Hematopoietic multipotent progenitor cell treated with erythropoietin and hydrocortisone succinate and interleukin-3 and kit ligand, for 17 days (in vitro differentiated cells): ENCODE measurements at places on chromosomes 11 and 22.

DNA sequence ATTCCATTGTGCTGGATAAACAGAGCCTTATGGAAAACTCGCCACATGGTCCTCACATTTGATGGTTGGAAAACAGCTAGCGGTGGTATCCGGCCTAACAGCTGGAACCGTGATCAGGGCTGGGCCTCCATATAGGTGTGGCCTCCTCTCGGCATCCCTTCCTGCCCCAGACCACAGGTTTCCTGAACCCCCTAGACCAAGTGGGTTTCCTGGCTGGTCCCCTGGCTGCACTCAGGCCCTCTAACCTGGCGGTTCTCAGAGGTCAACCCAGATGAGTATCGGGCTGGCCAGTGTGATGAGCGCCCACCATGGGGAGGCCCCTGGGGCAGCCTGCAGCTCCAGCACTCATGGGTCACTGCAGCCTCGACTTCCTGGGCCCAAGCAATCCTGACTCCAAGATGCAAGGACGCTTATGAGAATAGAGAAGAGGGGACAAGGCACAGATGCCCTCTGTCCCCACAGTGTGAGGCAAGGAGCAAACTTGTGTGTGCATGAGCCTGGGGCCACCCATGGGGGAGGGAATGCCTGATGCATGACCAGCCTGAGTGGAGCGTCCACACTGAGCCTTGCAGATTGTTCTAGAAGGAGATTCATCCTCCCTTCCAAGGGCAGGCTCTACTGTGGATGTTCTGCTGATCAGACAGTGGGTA lies 53.4 kb upstream of the WNT7B start:
- no peak for DNase-seq

GRCh38 chr22:43389227-43389836 lies 22.5 kb upstream of the MPPED1 start:
- DNase-seq, result no peak

GRCh38 chr11:27118371-27118770 lies 77.8 kb downstream of the BBOX1 start:
- DNase-seq, result no peak

DNA sequence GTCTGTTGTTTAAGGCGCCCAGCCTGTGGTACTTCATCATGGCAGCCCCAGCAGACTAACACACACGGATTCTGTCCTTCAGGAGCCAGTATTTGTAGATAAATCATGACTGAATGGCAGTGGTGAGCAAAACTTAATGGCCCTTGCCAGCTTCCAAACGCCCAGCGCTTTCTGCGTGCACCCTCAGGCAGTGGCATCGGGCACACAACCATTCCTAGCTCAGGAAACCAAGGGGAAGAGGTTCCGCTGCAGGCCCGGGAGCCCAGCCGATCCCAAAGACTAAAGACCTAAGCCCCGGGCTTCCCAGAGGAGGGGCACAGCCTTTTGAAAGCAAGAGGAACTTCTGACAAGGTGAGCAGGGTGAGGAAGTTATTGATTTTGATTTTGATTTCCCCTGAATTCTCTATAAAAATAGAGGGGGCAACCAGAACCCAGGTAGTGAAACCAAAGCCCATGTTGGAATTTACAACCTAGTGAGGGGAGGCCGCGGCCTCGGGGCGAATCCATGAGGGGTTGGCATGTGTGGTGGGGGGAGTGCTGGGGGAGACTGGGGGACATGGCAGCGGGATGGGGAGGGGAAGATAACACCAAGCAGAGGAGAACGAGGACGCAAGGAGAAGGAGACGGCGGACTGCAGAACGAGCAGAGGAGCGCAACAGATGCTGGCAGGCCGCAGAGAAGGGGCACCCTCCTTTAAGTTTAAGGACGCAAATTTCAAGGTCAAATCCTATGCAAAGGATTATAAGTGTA lies 79.9 kb upstream of the SEPTIN5 start:
- DNase-seq, result no peak

GRCh38 chr11:44372989-44373388 lies 63.0 kb upstream of the ALX4 start:
- DNase-seq, result no peak

- no peak for DNase-seq
These were observed 2.0 kb upstream of the PACSIN3 start for GRCh38 chr11:47188259-47188658.

- no peak for DNase-seq
These were observed 5.2 kb downstream of the TRIM29 start for GRCh38 chr11:120132645-120133185.

DNA sequence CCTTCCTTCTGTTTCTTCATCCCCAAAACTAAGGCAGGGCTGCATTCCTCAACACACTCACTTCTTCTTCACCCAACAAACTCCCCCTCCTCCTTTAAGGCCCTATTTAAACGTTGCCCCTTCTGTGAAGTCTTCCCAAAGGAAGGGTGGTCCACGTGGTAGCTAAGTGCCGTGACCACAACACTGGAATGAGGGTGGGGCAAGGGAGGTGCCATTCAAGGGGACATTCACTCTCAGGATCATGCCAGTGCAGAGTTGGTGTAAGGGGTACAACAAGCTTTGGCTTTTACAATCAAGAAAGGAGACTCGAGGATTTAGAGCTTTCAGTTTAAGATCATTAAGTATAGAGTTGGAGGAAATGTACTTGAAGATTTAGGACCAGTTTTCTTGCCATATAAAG lies 8.0 kb upstream of the MS4A10 start:
- DNase-seq, result no peak

DNA sequence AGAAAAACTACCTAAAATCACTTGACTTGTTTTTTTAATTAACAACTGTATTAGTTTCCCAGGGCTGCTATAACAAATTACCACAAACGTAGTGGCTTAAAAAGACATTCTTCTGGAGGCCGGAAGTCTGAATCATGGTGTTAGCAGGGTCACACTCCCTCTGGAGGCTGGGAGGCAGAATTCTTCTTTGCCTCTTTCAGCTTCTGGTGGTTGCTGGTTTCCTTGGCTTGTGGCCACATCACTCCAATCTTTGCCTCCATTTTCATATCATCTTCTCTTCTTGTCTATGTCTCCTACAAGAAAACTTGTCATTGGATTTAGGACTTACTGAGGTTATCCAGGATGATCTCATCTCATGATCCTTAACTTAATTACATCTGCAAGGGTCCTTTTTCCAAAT lies 7.4 kb upstream of the INCENP start:
- DNase-seq, result no peak

DNA sequence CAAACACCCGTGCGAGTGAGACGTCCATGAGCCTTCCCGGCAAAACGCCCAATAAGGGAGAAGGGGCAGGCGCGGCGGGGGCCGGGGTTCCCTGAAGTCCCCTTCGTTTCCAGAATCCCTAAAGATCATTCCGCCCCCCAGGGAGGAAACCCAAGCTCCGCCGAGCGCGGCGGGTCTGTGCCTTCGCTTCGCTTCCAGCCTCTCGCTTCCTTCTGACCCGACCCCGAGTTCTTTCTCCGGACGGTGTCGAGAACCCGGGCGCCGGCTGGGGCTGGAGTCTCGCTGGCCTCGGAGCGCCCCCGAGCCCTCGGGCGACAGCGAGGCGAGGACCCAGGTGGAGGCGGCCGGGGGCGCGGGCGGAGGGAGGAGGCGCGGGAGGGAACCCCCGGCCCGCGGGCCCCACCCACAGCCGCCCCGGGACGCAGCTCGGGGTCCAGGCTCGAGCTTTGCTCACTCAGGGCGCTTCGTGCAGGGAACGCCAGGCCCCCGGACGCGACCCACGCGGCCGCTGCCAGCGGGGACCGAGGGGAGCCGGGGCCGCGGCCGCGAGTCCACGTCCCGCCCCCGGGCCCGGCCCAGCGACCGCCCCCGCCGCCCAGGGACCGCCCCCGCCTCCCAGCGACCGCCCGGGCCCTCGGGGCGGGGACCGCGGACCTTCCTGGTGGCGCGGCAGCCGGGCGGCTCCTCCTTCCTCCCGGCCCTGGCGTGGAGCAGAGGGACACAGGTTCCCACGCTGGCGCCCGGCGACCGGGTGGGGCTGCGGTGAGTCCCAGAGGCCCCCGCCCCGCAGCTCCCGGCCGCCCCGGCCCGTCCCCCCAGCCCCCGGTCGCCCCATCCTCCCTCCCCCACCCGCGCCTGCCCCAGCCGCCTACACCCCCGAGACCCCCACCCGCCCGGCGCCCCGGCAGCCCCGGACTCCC lies at the start of gene PGGHG:
Gene PGGHG, plus strand, starts transcription at position 649 of the 920 bp plus-strand sequence. CDS start 691 bp downstream, outside the sequence.
- DNase-seq, result no peak

DNA sequence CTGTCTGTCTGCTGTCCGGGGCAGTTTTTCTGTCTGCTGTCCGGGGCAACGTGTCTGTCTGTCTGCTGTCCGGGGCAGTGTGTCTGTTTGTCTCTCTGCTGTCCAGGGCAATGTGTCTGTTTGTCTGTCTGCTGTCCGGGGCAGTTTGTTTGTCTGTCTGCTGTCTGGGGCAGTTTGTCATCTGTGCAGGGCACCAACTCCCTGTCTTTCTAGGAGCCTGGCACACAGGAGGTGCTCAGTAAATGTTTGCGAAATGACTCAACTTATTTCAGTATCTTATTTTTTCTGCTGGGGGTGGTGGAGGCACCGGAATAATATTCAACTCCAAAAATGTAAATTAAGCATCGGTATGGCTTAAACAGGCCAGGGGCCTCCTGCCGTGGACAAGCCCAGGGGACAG lies 12.0 kb upstream of the TTLL12 start:
- no peak for DNase-seq

GRCh38 chr11:113991170-113991569 lies 16.3 kb downstream of the HTR3A start:
- no peak for DNase-seq

GRCh38 chr22:40491990-40492631 lies 121.7 kb downstream of the SGSM3 start:
- no peak for DNase-seq

GRCh38 chr11:134404575-134405341 lies 7.3 kb downstream of the B3GAT1 start:
- no peak for DNase-seq

DNA sequence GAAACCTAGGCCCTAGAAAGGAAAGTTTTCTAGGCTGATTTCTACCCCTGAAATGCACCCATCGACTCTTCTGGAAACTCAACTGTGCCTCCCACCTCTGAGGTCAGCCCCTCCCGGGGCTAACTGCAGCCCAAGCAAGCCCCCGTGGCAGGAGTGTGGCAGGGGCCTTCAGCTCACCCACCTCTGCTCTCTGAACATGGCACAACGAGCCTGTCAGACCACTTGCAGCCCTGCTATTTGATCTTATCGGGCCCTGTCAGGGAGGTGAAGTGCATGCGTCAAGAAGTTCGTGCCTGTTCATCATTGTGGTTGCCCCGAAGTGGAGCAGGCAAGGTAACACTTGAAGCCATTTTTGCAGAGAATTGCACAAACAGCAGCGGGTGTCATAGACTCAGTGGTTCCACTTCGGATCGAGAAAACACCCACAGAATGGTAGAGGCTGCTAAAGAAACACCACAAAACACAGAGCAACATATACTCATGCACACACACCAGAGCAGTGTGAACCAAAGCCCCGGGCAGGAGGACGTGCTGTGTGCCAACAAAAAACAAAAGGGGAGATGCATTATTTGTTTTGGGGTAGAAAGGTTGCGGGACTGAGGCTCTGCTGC lies 262.7 kb downstream of the ETS1 start:
- no peak for DNase-seq

- DNase-seq, result no peak
These were observed 1.0 kb upstream of the FKBP2 start for GRCh38 chr11:64239662-64240434.

GRCh38 chr22:40509401-40510134 lies 127.0 kb downstream of the MRTFA start:
- DNase-seq, result no peak

- DNase-seq, result no peak
These were observed 54.8 kb upstream of the TIMP3 start for GRCh38 chr22:32746732-32747131.

DNA sequence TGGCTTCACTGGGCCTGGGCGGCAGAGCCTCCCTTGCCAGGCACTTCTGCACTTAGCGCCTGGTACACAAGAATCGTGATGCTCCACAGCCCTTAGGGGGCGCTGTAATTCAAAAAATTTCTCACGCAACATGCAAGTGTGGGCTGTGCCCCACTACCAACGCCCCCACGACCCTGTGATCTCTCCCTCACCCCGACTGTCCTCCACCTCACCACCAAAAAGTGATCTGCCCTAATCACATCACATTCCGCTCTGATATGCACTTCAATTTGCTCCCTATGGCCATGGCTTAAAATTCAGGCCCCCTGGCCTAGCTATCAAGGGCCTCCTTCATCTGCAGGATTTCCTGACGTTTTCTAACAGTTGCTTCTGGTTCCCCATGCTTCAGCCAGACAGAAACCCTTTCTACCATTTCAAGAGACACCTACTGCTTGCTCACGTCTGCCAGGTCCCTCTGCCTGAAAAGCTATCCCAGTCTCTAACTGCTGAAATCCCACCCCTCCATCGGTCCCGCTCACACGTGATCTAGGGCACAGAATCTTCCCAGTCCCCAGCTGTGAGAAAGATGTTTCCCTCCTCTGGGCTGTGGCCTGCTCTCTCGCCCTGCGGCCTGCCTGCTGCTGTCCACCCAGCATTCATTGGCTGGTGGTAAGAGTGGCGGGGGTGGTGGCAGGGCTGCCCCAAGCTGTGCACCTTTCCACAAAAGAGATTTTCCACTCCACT lies 27.9 kb upstream of the LRRC32 start:
- peak; percentile 87 for DNase-seq

DNA sequence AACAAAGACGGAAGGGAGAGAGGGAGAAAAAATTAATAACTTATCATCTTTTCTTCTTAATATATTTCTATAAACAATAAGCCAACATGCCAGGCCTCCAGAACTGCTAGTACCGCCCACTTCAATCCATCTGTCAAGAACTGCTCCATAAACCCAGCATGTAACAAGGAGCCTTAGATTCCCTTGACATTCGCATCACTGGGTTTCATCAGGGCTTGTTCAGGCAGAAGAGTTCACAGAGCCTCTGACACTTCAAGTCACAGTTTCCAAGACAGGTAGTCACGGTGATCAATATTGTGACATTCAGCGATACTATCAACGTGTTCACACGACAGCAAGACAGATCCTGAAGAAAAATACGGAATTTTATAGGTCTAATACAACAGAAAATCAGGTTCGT lies 61.7 kb downstream of the LARGE2 start:
- no peak for DNase-seq

GRCh38 chr11:44066732-44067141 lies 667 bp downstream of the ACCS start:
- DNase-seq, result peak; percentile 76

GRCh38 chr11:62865635-62866034 lies 15.1 kb upstream of the SLC3A2 start:
- no peak for DNase-seq

DNA sequence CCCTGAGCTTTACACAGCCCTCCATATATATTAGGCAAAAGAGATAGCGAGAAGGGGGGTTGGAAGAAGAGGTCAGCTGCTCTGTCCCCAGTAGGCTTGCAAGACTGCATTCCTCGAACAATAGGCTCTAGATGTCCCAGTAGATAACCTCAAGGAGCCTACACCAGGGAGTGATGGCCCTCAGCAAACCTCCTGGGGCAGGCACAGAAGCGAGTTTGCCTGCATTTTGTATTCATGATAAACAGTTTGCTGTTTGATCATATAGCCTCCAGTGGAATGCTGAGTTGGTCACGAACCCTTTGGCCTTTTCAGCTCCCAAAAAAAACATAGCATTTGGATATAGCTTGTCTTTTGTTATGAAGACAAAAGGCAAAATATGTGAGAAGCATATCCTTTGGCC lies 95.1 kb upstream of the GRAMD1B start:
- no peak for DNase-seq

GRCh38 chr11:99841885-99842284 lies 821.1 kb downstream of the CNTN5 start:
- DNase-seq, result no peak
